ENCODE measurements at places on chromosomes 12 and 14.

DNA sequence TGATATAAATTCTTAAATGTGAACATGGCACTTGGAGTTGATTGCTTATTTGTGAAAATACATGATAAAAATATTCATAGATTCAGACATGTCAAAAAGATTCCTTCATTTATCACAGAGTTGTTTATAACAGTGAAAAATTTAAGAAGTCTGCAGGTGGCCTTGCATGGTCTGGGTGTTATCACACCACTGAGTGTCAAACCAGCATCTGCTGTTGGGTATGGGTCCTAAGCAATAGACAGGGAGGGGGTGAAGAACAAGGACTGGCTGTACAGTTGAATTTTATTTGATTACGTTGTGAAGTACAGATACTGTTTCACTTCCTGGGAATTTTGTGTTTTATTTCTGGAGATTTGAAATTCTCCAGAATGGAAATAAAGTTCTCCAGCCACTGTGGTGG lies 180.4 kb upstream of the HIF1A start:
- DNase-seq = no peak

DNA sequence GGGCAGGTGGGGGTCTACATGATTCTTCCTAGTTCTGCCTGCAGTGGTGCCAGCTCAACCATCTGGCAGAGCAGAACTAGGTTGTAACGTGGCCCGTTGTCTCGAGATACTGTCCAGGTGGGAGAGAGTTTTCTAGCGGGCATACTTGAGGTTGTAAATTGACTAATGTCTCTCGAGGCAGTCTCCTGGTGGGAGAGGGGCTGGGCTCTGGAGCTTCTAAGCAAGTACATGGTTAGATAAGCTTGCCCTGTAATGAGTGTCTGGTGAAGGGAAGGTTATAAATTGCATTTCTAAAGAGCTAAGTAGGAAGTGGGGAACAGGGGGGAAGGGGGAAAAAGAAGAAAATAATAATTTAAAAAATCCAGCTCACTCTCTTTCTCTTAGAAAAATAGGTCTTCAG lies 18.1 kb downstream of the BDKRB1 start:
- no peak for DNase-seq

DNA sequence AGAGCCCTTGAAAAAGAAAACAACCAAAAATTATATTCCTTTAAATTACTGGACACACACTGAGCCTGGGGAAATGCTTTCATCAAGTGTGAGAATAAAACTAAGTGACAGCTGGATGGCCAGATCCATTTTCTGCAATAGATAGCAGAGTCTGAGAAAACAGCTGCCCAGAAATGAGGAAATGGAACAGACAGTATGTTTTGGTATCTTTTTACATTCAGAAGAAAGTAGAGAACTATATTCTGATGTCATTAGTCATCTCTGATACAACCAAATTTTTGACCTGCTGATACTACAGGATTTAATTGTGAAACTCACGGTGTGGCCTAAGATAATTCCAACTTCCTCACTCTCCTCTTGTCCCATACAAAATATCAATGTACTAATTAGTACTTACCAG lies 78.2 kb downstream of the HMGA2 start:
- DNase-seq = no peak

- no peak for DNase-seq
Measured at GRCh38 chr12:750366-751191, 1.8 kb upstream of the WNK1 start.

GRCh38 chr14:93032421-93032936 lies 83.2 kb downstream of the ITPK1 start:
- DNase-seq = no peak

- no peak for DNase-seq
Measured at GRCh38 chr14:93956514-93957332, 19.6 kb downstream of the ASB2 start.

DNA sequence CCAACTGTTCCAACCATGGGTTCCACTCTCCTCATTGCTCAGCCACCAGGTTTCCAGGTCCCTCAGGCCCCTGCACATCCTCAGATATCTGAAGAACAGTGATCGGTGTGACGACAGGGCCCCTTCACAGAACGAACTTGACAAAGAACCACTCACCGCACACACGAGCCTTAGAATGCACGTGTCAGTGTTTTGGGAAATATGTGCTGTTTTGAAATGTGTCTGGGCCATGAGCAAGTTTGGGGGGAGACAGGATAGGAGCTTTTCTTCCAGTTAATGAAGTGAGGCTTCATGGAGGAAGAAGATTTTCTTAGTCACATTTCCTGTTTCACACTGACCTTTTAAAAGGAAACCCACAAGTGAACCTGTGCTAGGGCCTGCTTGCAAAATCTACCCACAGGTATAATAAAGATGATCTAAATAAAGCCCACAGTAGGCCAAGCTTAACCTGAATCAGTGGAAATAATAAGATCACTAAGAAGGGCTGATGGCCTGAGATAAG lies 58.6 kb downstream of the ZFP36L1 start:
- no peak for DNase-seq

DNA sequence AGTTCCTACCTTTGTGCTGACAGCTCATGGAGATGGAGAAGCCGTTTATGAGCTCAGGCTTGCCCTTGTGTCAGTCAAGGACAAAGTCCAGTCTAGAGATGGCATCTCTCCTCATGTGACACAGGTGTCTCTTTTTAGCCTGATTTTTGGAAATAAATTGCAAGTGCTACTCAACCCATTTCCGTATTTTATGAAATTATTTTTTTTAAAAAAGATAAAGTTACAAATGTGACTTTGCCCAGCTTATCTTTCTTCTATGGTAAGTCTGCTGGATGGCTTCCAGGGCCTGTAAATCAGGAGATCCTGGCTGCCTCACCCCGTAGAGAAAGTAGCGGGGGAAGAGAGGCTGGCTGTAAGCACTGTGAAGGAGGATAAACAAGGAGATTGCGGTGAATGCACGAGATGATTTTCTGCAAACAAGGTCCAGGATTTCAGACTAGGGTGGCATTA lies 169.7 kb downstream of the MYRFL start:
- no peak for DNase-seq

DNA sequence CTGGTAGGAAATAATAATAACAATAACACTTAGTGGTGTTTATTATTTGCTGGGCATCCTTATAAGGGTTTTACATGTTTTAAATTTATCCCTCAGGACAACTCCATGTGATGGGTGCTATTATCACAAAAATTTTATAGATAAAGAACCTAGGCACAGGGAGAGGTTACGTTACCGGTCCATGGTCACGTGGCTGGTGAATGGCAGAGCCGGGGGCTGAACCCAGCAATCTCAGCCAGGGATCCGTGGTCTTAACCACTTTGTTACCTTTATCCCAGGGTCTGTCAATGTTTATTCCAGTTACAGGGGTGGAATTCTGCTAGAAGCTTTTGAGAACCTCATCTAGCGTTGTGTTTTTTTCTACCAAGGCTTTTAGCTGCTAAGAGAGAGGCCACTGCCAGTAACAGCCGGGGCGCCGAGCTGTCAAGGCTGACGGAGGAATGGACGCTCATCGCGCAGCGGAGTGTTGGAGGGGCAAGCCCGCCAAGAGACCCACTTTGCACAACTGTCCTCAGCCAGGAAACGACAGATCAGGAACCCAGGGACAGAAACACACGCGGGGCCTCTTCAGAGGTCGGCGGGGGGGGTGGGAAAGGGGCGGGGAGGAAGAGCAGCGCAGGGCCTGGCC lies 418 bp downstream of the AMN1 start:
- peak; percentile 44 for DNase-seq

DNA sequence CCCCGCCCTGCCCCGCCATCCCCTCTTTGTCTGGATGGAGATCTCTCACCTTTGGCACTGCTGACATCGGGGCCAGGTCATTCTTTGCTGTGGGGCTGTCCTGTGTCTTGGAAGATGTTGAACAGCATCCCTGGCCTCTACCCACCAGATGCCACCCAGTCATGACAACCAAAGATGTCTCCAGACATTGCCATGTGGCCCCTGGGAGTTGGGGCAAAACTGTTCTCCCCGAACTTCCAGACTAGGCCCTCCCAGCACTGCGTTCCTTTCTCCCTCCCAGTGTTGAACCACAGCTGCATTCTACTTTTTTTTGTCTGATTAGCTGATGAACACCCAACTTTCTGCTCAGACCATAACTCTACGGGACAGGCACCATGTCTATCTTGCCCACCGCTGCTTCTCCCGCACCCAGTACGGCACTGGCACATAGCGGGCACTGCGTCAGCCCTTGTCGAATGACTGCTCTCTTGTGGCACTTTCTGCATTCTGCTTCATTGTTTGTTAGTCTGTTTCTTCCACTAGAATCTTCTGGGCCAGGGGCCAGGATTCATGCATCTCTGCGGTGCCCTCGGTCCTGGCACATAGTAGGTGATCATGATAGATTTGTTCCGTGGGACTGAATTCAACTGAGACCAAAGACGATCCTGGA lies 13.1 kb upstream of the MYL2 start:
- DNase-seq = no peak

DNA sequence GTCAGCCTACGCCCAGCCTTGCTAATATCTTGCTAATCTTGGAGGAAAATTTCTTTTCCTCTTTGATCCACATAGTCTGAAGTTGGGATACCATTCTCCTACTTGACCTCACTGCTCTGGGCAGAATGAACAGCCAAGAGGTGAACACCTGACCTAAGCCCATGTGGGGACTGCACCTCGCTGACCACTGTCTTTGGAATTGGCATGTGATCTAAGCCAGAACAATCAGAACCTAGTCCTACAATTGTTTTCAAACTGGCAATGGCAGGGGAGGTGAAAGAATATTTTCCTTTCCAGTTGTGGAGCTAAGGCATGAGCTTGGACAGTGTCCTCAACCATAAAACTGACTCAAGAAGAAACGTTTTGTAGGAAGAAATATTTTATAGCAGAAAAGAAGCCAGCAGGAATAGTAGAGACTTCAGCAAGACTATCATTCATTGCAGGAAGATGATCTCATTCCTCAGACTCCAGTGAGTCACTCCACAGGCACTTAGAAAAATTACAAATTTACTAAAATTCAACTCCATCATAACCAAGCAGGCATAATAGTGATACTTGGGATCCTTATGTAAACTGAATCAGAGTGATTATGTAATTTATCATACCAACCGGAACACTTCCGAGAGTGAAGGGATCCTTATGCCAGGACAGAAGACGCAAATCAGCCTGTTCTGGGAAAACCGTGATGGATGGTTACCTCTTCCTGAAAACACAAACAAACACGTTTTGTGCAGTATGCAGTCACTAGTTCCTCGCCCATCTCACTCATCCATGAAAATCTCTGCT lies 14.7 kb downstream of the PTPRO start:
- DNase-seq = no peak

GRCh38 chr12:30694412-30695198 lies 1.1 kb downstream of the IPO8 start:
- peak; percentile 35 for DNase-seq

GRCh38 chr12:110170535-110171185 lies 46.5 kb downstream of the IFT81 start:
- no peak for DNase-seq

DNA sequence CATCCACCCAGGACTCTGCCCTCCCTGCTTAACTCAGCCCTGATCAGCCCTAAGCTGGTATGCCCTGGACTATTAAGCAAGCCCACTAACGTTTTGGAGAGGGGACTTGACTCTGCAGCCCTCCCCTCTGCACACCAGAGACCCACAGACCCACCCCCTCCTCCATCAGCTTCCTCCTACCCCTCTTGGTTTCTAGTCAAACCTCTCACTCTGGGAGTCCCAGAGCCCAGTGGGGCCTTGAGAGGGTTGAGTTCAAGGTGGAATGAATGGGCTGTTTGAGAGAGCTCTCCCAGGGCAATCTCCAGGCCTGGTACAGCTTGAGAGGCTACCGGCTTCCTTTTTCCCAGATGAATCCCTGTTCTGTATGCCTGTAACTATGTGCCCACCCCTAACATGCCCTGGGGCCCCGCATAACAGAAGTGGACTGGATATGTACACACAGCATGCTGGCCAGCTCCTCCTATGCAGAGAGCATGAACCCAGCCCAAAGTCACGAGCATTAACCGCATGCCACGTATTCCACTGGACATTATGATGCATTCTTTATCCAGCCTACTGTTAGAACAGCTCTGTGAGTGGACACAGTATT lies 43.6 kb downstream of the IRF2BPL start:
- no peak for DNase-seq

GRCh38 chr14:69972755-69973154 lies 93.5 kb downstream of the SMOC1 start:
- no peak for DNase-seq
